Myocyte (in vitro differentiated cells): ENCODE measurements at places on chromosomes 5 and 9.
A peak's percentile ranks its signal among the peaks of the same experiment; 100 is the strongest.

- no peak for DNase-seq
These were observed 694.3 kb downstream of the NR2F1-AS1 start for GRCh38 chr5:92886751-92887150.

GRCh38 chr9:12876872-12877271 lies 102.1 kb downstream of the LURAP1L start:
- no peak for DNase-seq

DNA sequence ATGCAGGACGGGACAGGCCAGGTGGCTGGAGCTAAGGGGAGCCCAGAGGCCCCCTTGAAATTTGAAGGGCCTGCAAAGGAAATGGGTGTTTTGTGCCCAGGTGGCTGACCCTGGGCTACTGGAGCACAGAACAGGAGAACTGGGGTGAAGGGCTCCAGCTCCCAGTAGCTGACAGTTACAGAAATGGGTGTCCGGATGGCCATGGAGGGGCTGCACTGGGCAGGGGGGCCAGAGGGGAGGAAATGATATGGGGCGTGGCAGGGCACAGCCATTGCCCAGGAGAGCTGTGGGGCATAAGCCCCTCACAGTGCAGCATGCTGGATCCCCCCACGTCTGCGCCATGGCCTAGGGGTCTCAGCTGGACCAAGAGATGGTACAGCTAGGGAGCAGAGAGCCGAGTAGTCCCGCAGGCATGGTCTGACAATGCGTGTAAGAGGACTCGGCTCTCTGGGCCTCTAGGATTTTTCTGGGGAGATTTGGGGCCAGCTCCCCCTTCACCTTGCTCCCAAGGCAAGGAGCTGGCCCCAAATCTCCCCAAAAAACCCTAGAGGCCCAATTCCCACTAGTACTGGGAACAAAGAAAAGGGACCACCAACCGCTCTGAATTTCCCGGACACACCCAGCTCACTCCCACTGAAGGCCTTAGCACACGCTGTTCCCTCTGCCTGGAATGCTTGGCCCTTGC lies 7.9 kb upstream of the CARD19 start:
- DNase-seq, result no peak

GRCh38 chr9:38226491-38226951 lies 157.5 kb upstream of the SHB start:
- DNase-seq, result no peak

- no peak for DNase-seq
These were observed 25.3 kb downstream of the IRX2 start for GRCh38 chr5:2725980-2726765.

GRCh38 chr9:32264170-32264864 lies 120.1 kb upstream of the ACO1 start:
- DNase-seq, result peak; percentile 28

DNA sequence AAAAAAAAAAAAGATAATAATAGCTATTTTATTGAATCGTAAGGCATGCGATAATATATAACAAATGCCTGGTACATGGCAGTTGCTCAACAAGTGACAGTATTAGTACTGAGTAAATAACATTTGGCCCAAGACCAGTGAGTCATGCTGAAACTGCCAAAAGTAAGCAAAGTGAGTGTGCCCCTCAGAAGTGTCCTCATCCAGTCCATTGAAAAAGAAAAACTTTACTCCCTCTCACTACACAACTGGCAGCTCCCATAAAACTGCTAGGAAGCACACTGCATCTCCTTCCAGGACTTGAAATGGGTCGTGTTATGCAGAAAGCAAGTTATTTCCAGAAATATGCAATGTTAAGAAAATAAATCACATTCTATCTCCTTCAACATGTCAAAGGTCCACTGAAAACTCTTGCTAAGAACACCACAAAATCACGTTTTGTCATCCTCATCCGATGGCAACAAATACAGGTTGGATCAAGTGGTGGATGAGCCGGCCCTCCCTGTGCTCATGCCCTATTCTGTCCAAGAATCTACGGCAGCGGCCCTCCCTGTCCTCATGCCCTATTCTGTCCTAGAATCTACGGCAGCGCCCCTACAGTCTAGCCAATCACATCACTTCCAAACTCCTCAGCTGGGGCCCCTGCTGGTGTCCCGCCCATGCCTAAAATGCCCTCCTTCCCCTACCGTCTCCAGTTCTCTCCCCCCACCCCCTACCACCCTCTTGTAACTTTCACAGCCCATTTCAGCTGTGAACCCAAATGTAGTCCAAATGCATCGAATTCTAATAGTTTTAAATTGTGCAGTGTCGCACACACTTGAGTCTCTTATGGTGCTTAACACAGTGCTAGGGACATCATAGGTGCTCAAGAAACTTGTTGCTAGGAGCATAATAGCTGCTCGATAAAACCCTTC lies 12.5 kb downstream of the PTCH1 start:
- DNase-seq, result no peak

GRCh38 chr5:109711673-109712072 lies 21.9 kb downstream of the MAN2A1 start:
- DNase-seq, result no peak

GRCh38 chr9:68844631-68845612 lies 139.9 kb downstream of the PIP5K1B start:
- peak; percentile 50 for DNase-seq

DNA sequence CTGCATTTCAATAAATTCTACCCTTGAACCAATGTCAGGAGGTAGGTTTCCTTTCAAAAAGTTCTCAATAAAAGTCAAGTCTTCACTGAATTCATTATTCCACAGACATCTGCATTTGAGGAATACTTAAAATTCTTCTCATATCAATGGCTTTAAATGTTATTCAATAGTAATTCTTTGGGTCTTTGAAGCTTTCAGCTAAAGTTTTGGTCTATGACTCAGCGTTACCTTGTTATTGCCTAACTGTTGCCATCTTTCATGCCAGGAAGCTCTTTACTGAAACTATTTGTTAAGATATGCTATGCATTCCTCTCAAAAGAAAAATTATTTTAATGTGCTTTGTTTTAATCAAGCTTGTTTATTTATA lies 170.5 kb downstream of the NNT start:
- DNase-seq, result peak; percentile 26

GRCh38 chr9:134496413-134497282 lies 145.0 kb upstream of the COL5A1 start:
- DNase-seq, result no peak

DNA sequence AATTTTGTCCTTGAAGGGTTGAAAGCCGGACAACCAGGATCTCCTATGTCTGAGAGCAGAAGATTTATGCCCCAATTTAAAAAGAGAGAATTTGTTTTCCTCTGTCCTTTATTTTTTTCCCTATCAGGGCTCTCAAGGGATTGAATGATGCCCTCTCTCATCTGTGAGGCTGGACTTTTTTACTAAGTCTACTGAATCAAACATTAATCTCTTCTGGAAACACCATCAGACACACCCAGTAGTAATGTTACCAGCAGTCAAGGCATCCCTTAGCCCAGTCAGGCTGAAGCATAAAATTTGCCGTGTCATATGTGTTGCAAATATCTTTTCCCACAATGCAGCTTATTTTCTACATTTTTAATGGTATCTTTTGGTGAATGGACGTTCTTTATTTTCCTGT lies 1497.9 kb downstream of the MAT2B start:
- DNase-seq, result no peak

DNA sequence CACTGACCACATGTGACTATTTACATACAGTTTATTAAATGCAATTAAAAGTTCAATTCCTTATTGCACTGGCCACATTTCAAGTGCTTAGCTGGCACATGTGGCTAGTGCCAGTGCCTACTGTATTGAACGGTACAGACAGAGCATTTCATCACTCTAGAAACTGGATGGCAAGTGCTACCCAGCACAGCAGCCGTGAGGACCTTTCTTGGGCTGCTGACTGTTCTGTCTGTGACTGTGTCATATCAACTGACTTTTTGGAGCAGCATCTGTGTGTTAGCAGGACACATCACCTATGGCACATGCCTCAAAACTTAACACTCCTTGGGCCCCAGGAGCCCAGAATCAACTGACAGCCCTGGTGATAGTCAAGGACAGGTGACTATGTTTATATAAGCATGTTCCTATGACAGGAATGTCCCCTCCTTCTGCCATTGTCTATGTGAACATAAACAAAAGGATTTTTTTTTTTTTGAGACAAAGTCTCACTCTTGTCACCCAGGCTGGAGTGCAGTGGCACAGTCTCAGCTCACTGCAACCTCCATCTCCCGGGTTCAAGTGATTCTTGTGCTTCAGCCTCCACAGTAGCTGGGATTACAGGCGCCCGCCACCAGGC lies 8.9 kb downstream of the IRF1 start:
- no peak for DNase-seq

- DNase-seq, result peak; percentile 26
These were observed 993 bp upstream of the RALGDS start for GRCh38 chr9:133121915-133122550.

GRCh38 chr9:6109986-6110385 lies 94.6 kb upstream of the RANBP6 start:
- DNase-seq, result peak; percentile 66

DNA sequence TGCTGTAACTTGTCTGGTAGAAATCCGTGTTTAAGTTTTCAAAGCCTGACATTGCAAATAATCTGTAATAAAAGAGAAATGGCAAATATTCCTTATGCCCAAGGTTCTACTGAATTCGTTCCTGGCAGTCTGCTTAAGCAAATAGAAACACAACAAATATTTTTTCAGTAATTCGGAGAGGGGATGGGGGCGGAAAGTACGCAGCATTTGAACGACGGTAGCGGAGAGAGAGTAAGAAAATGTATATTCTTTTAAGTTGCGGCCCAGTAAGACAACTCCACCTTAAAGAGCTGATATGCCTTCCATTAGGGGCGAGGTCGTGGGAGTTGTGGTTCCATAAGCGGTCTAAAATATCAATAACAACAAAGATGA lies 569 bp downstream of the YIPF5 start:
- no peak for DNase-seq

DNA sequence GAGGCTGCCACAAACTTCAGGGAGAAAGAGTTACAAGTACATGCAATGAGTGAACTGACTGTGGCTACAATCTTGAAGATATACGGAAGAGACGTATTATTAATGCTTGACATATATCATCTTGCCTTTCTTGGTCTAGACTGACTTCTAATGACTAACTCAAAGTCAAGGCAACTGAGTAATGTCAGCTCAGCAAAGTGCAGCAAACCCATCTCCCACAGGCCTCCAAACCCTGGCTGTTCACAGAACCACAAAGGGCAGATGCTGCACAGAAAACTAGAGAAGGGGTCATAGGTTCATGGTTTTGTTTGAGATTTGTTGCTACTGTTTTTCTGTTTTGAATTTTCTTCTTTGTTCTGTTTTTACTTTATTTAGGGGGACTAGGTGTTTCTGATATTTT lies 21.0 kb downstream of the IL7R start:
- peak; percentile 23 for DNase-seq

DNA sequence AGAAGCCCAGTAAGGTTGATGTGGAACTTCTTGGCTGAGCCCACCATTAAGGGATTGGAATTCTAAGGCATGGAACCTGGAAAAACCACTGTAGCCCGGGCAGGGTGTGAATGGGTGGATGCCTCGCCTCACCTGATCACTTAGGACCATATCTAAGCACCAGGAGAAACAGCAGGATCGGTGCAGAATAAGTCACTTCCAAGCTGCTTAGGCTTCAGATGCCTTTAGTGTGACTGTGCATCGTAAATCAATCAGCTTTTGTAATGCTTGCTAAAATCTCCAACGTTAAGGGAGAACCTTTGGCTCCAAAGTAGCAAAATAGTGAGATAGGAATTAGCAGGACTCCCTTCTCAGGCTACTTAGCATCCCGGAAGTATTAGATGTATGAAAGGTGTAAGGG lies 103.9 kb upstream of the MEGF10 start:
- no peak for DNase-seq

DNA sequence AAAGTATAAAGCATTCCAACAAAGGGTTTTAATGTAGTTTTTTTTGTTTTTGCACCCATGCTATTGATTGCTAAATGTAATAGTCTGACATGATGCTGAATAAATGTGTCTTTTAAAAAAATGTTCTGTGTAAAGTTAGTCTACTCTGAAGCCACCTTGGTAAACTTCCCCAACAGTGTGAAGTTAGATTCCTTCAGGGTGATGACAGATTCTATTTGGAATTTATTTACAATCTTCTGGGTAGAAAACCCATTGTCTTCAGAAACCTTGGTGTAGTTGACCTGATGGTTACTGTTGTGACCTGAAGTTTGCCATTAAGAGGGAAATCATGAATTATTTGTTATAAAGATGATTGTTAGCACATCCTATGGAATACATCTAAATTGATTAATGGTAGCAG lies 64.7 kb upstream of the TRPC7 start:
- DNase-seq, result no peak

- no peak for DNase-seq
These were observed 20.5 kb downstream of the SEMA4D start for GRCh38 chr9:89477384-89477783.

DNA sequence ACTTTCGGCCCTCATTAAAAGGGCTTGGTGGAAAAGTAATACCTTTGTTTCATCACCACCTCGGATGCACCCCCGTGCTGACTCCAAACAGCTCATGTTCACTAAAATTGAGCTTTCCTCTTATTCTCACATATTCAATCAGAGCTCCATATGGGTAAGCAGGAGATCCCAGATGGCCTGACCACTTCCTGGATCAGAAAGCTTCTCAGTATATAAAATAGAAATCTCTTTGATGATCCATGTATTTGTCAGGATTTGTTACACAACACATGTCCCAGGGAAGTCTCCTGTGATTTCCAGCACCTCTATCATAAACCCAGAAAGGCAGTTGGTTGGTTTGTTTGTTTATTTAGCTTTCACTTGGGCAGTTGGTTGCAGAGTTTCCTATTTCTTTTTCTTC lies 402.0 kb downstream of the MLLT3 start:
- DNase-seq, result peak; percentile 60

- peak; percentile 66 for DNase-seq
These were observed 91.4 kb downstream of the LMX1B start for GRCh38 chr9:126704892-126705766.

- no peak for DNase-seq
These were observed 29.8 kb upstream of the ENHO start for GRCh38 chr9:34552606-34552981.

DNA sequence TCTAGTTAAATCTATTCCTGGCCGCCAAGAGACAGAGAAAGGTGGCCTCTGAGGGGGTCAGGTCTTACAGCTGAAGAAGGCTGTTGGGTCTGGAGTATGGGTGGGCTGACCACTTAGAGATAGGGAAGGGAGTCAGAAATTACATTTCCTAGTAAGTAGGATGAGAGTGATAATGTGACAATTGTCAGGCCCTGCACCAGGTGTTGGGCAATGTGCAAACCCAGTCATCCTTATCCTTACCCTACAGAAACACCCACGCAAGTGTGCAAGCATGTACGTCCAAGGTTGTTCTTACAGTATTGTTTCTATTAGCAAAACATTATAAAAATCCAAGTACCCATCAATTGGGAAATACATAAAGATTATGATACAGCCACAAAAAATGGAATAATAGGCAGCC lies 9.5 kb downstream of the SPAAR start:
- no peak for DNase-seq

- no peak for DNase-seq
These were observed 119.9 kb downstream of the NSG2 start for GRCh38 chr5:174165406-174165805.

- DNase-seq, result peak; percentile 5
These were observed 47.7 kb downstream of the CNTRL start for GRCh38 chr9:121122246-121123032.

- no peak for DNase-seq
These were observed 103.5 kb downstream of the RNF180 start for GRCh38 chr5:64269164-64269563.

GRCh38 chr5:23675456-23675855 lies 168.0 kb downstream of the PRDM9 start:
- no peak for DNase-seq

- DNase-seq, result no peak
These were observed 46.5 kb downstream of the PSMB7 start for GRCh38 chr9:124368692-124369091.

GRCh38 chr5:33969572-33970452 lies 14.7 kb downstream of the SLC45A2 start:
- DNase-seq, result peak; percentile 66

- no peak for DNase-seq
These were observed 43.0 kb upstream of the FCN1 start for GRCh38 chr9:134960701-134961181.
